ENCODE measurements at places on chromosomes 1 and 21.

DNA sequence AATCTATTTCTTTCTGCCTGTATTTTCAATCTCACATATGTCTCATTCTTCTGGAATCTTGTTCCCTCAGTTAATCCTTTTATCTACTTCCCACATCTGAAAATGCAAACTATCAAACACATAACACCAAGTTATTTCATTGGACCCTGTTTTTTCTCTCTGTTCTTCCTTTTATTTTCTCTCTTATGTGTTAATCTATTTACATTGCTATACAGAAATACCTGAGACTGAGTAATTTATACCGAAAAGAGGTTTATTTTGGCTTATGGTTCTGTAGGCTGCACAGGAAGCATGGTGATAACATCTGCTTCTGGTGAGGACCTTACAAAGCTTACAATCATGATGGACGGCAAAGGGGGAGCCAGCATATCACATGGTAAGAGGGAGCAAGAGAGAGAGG is 247.6 kb downstream of the TGFB2 start:
- no peak for DNase-seq

DNA sequence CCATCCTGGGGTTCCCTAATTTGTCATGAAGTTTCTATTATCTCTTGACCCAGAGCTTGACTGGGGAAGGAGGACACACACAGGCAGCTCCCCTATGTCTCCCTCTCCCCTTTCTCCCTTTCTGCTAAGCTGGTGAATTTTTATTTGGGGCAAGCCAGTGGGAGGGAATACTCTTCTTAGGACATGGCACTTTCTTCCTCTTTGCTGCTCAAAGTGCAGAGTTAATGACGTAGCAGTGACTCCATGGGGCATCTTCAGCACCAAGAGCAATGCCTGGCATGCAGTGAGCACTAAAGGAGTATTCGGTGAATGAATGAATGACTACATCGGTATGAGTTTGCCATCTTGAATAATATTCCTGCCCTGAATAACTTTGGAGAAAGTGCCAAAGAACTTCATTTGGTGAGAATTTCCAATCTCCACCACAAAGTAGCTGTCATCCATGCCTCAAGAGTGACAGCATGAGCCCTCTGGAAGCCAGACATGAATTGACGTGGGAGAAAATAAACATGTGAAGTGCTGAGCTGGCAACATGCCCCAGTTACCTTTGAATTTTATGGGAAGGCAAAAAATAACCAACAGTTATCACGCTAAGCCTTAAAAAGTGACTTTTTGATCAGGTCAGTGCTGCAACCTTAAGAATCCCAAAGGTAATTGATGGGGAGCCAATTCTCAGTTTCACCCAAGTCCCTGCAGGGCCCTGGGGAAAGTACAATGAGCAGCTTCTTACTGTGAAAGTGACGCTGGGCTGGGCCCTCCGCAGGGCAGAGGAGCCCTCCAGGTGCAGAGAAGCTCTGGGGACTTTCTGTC is 22.1 kb upstream of the ATF3 start:
- DNase-seq: no peak

GRCh38 chr1:86502721-86503405 is 34.1 kb downstream of the CLCA1 start:
- peak; percentile 29 for DNase-seq

- DNase-seq: no peak
Observed at GRCh38 chr1:33880305-33880704, 16.4 kb downstream of the HMGB4 start.

DNA sequence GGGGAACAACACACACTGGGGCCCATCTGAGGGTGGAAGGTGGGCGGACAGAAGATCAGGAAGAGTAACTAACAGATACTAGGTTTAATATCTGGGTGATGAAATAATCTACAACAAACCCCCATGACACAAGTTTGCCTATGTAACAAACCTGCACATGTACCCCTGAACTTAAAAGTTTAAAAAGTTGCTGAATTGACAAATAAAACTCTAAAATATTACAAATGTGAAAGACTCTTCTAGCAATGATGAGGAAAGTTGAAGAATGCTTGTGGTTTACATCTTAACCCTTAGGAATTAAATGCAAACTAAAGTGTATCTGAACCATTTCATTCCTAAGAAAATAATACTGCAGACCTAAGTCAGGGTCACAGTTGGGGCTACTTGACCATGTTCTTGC is 525.6 kb upstream of the CAMK1G start:
- no peak for DNase-seq

DNA sequence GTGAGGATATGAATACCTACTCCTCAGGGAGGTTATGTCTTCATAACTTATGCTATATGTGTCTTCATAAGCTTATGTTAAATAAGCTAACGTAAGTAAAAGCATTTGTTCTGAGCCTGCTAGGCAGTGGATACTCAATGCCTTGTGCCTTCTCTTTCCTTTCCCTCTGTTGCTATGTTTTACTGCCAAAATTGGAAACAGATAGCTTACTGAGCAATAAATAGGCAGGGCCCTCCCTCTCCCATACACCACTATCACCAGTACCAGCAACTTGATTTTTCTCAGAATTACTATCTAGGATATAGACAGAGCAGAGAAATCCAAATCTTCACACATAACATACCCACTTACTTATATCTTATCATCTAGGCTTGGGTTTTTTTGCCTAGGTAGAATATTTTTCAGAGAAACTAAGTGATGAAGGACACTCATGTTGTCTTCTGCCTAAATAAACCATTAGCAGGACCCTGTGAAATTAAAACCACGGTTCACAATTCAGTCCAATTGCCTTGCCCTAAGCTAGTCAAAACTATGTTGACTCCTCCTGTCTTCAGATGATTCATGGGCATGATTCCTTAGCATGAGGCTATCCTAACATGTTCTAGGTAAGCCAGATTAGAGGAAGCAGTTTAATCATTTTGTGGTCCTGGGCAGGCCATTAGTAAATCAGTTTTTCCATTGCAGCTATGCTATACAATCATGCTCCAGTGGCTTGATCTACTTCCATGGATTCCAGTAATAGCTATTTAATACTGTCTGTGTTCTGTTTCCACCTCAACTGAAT is 15.9 kb upstream of the LRRC8C start:
- no peak for DNase-seq

DNA sequence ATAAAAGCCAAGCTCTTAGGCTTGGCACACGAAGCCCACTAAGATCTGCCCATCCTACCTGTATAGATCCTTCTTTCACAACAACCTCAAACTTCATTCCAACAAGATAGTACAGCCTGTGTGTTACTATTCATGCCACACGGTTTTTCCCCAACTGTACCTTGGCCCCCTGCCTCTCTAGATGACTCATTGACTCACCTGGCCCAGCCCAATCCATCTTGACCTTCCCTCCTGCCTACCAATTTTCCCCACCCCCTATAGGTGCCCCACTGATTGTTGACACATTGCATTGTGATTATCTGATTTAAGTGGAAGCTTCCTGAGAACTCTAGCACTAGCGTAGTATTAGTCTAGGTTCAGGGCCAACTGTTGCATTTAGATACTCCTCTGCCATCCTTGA is 2.0 kb upstream of the CD101 start:
- no peak for DNase-seq

GRCh38 chr1:33332357-33332789 is 11.5 kb upstream of the A3GALT2 start:
- DNase-seq: no peak

- no peak for DNase-seq
Observed at GRCh38 chr1:235465066-235465465, 39.2 kb downstream of the B3GALNT2 start.

DNA sequence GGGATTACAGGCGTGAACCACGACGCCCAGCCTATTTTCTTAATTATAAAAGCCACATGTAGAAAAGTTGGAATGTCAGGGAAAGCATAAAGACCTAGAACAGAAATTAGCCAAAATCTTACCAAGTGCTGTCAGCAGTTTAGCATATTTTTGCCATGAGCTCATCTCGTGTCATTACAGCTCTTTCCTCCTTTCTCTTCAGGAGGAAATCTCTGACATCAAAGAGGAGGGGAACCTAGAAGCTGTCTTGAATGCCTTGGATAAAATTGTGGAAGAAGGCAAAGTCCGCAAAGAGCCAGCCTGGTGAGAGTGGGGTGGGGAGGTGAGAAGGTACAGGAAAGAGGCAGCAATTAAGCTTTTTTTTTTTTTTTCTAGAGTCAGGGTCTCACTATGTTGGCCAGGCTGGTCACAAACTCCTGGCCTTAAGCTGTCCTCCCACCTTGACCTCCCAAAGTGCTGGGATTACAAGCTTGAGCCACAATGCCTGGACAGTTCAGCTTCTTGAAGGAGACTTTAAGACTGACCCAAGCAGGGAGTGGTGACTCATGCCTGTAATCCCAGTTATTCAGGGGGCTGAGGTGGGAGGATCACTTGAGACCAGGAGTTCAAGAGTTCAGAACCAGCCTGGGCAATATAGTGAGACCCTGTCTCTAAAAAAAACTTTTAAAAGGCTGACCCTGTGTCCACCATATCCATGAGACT is 8.4 kb upstream of the BGLAP start:
- no peak for DNase-seq

DNA sequence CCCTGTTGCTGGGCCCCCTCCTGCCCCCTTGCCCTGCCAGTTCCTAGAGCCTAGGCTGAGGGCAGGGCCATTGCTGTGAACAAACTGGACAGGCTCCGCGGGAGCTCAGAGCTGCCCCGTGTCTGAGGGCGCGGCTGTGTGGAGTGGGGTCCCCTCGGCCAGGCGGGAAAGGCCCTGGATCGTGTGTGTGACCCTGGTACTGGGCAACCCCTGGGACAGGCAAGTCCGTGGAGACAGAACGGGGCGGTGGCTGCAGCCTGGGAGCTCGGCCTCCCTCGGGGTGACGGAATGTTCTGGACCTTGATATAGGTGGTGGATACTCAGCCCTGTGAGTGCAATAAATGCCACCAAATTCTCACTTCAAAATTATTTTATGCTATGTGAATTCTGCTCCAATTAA is 27.7 kb upstream of the C1orf159 start:
- DNase-seq: no peak

DNA sequence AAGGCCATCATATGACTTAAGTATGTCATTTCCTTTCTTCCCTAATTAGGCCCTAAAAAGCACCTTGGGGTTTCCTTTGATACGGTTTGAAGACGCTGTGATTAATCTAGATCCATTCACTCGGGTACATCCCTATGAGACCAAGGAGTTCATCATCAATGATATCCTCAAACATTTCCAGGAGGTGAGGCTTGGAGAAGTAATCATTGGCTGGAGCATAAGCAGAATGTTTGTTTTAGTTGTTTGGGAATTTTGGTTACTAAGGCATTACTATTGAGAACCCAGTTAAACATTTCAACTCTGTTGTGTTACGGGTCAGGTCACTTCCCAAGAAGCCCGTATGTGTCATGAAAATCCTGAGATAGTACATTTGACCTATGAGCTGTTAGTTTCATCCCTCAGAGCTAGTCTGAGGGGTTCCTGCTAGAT is 185.2 kb downstream of the VPS13D start:
- DNase-seq: no peak

DNA sequence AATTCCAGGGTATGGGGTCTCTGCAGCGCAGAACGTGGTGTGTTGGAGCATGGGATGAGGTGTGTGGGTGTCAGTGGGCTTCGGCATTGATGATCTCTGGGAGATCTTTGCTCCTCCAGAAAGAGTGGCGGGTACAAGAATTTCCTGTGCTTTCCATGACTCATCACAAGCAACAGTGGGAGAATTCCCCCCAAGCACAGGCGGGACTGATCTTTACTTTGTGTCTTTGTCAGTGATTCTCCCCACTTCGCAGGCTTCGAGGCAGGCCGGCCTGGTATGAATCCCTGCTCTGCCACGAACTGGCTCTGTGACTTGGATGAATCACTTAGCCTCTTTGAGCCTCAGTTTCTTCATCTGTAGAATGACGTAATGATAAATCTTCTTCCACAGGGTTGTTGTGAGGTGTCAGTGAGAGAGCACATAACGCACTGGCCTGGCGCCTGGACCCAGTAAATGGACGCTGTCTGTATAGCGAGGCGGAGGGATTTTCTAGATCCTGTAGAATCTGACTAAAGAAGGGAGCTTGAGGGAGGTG is 2.0 kb downstream of the OPRD1 start:
- no peak for DNase-seq

DNA sequence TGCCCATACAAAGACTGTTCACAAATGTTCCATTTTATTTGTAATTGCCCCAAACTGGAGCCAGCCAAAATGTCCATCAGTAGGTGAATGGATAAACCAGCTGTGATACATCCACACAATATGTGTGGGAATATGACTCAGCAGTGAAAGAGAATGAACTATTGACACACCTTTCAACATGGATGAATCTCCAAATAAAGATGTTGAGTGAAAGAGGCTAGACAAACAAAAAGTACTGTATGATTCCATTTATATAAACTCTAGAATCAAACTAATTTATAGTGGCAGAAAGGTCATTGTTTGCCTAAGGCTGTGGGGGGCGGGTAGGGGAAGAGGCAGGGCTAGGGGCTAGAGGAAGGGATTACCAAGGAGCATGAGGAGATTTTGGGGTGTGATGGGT is 4.5 kb downstream of the DHCR24 start:
- DNase-seq: no peak

DNA sequence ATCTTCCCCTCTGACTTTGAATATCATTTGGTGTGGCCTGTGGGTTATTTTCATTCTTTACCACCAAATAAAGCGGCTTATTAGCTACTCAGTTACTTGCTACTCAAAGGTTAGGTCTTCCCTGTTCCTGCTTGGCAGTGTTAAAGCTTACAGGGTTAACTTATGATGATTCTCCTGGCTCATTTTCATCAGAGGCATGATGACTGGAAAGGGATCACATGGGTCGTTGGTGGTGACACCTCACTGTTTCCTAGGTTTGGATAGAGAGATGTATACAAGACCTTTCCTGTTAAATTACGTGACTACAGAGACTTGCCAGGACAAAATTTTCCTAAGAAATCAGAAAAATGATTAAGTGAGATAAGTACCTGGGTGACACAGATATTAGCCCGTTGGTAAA is 27.4 kb downstream of the MRPS6 start:
- DNase-seq: no peak

DNA sequence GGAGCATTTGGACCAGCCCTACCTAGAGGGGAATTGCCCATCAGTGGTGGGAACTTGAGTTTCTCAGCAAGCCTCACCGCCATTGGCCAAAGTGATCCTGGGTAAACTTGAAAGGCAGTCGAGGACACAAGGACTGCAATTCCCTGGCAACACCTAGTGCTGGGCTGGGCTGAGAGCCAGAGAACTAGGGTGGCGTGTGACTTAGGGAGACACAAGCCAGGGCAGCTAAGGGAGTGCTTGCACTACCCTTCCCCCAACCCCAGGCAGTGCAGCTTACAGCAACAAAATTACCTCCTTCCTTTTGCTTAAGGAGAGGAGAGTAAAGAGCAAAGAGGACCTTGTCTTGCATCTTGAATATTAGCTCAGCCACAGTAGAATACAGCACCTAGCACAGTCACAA is 176.9 kb upstream of the PRMT6 start:
- no peak for DNase-seq

DNA sequence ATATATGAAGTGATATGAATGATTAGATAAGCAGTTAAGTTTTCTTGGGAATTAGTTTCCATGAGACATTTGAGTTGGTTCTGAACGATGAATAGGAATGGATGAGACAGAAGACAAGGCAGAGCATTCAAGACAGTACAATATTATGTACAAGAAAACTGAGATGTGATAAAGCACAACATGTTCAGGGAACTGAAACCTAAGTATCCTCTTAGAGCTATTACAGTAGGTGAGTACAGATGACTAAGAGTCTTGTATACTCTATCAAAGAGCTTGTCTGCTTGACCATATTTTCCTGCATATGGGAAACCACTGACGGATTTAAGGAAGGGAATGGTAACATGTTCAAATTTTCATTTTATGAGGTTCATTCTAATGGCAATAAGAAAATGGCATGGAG is 61.6 kb downstream of the NME7 start:
- DNase-seq: no peak
